Stimulated activated CD8-positive, alpha-beta memory T cell treated with anti-CD3 and anti-CD28 coated beads, Interleukin-15, amount 100 ng/mL, for 4 hours (primary cell): ENCODE measurements at places on chromosomes 3 and 15.

- no peak for DNase-seq
These were observed 9.6 kb downstream of the DNAJB8 start for GRCh38 chr3:128456776-128457715.

DNA sequence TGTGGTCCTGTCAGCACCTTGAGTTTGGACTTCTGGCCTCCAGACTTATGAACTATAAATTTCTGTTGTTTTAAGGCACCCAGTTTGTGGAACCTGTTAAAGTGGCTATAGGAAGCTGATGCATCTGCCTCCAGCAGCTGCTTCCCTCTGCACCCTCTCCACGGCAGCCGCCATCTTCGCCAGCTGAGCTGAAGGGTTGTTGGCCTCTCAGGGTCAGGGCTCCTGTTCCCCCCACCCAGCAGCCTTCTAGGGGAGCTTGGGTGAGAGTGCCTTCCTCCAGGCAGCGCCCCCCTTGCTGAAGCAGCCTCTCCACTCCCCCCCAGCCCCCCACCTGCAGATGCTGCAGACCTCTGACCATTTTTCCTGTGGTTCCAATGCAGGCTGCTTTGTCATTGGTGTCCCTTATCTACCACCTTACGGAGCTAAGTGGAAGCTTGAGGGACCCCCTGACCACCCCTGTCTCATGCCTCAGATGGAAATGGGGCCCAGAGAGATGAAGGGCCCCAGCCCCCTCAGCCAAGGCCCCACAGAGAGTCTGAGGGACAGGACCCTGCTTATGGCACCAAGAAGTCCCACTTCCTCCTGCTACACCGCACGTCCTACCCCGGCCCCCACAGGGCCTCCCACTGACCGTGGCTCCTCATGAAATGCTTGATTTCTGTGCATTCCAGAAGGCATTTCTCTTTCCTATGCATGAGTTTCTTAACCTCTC, 61.4 kb upstream of the TLE3 start:
- no peak for DNase-seq

- no peak for DNase-seq
These were observed 162.0 kb downstream of the IMPG2 start for GRCh38 chr3:101158374-101158773.

DNA sequence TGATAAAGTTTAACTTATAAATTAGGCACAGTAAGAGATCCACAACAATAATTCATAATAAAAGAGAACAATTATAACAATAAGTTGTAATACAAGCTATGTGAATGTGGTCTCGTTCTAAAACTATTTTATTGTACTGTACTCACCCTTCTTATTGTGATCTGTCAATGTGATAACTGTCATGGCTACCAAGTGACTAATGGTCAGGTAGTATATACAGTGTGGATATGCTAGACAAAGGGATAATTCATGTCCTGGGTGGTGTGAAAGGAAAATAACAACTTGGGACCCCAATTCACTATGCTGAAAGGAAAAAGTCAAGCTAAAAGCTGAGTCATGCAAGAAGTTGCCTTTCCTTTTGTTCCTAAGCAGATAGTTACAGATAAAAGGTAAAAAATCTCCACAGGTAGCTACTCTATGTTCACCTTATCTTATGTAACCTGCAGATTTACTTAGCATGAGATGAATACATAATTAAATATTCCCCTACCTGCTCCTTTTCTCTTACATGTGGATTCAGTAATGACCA, 10.7 kb upstream of the CYP8B1 start:
- DNase-seq: no peak

GRCh38 chr3:184157206-184157605, 2.0 kb downstream of the DVL3 start:
- DNase-seq: no peak

- DNase-seq: no peak
These were observed 165.8 kb downstream of the GOLIM4 start for GRCh38 chr3:167929968-167930367.

- no peak for DNase-seq
These were observed 26.9 kb downstream of the BMF start for GRCh38 chr15:40081691-40082194.

- no peak for DNase-seq
These were observed 86.9 kb downstream of the PLCH1 start for GRCh38 chr3:155658006-155658405.

GRCh38 chr3:171972871-171973348, 66.5 kb upstream of the FNDC3B start:
- DNase-seq: no peak

GRCh38 chr3:35665390-35666055, 26.2 kb downstream of the ARPP21 start:
- DNase-seq: no peak

DNA sequence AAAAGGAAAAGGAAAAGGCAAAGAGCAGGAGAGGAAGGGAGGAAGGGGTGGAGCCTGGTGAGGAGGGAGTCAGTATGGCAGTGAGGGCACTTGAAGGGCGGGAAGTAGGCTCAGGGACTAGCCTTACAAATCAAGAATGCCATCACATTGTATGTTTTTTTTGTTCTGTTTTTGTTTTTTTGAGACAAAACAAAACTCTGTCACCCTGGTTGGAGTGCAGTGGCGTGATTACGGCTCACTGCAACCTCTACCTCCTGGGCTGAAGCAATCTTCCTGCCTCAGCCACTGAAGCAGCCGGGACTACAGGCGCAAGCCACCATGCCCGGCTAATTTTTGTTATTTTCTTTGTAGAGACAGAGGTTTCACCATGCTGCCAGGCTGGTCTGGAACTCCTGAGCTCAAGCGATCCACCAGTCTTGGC, 10.5 kb upstream of the PIK3CB start:
- no peak for DNase-seq

GRCh38 chr3:26381411-26381810, 241.2 kb upstream of the LRRC3B start:
- no peak for DNase-seq

GRCh38 chr3:148790851-148791735, 36.5 kb upstream of the CPB1 start:
- no peak for DNase-seq

GRCh38 chr15:101652786-101653430, 727 bp upstream of the TM2D3 start:
- DNase-seq: no peak

DNA sequence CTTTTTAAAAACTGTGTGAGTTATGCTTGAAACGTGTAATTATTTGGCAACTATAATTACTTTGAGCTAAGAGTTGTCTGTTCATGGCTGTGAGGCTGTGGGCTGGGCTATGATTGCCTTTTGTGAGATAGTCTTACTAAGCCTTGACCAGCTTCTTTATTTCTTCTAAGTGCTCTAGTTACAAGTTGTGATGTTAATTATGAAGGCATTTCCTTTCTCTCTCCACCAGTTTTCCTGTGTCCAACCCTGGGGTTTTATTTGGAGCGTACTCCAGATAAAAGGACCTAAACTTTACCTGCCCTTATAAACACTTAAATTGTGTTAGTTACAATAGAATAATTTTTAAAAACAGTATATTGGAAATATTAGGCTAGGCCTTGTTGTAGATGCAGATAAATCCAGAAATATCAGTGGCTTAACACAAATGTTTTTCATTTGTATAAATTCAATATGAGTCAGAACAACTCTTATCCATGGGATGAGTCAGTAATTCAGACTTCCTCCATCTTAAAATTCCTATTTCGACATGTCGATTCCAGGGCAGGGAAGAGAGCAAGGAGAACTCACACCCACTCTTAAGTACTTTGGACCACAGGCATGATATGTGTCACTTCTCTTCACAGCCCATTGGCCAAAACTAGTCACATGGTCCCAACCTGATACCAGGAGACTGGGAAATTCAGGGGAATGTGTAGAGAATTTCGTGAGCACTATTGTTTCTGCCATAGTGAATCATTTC, 17.0 kb downstream of the TMEM62 start:
- DNase-seq: no peak

DNA sequence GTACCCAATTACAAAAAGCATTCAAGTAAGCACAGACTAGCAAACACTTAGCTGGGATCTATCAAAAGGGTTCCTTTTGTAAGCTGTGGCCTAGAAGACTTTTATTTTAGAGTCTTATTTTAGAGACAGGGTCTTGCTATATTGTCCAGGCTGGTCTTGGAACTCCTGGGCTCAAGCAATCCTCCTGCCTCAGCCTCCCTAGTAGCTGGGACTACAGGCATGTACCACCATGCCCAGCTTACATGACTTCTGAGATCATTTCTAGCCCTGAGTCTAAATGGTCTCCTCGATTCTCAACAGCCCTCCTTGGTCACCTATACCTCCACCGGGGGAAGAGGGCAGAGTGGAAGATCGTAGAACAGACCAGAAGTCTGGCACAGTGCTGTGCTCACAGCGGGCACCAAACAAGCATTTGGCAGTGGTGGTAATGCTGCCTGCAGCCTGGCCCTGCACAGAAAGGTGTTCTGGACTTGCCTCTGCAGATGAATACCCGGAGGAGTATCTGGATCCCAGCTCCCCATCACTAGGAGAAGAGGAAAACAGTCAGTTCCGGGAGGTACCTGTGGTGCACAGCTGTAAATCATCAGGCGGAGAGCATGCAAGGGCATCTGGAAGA, 2.4 kb downstream of the FAM219B start:
- no peak for DNase-seq

DNA sequence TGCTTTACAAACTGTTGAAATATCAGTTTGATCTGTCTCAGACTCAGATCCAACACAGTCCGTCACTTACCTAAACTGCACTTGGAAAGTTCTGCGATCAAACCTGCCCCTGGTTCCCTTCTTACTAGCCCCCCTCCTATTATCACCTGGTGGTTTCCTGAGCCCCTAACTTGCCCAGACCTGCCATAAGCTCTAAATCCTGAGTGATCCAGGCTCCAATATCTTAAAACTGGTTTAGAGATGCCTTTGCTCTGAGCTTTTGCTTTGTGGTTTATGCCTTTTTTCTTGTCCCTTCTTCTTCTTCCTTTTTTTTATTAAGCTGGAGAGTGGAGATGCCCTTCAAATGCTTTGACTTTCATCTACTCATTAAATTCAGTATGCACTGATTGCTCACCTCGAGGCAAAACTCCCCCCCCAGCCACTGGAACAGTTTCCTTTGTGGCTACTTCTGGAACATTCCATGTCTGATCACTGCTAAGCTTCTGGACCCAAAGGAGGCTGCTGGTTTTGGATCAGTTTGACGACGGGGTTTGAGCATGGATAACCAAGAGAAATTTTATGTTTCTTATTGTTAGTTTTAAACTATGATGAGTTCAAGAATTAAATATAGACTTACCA, 3.5 kb upstream of the ITGB5 start:
- no peak for DNase-seq

GRCh38 chr15:93913871-93914270, 317.5 kb upstream of the MCTP2 start:
- no peak for DNase-seq

- DNase-seq: no peak
These were observed 73.7 kb upstream of the DLG1 start for GRCh38 chr3:197372047-197372661.

GRCh38 chr15:71509139-71509538, 301.2 kb upstream of the NR2E3 start:
- DNase-seq: no peak

- DNase-seq: peak; percentile 18
These were observed 83.9 kb downstream of the CHSY1 start for GRCh38 chr15:101167753-101168462.

DNA sequence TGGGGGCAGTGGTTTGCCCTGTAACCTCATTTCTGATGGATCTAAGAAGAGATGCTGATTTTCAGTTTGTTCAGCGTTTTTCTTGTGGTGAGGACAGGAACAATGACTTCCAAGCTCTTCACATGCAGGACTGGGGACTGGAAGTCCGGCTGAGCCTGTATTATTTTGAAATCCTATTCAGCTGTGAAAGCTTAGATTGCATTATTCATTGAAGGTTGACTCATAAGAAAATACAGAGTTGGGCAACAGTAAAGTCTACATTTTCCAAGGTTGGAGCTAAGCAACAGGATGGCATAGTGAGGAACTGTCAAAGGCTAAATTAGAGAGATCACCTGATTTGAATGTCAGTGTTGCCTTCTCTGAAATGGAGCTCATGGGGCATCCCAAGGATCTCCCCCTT, 230.9 kb upstream of the FEZF2 start:
- no peak for DNase-seq

GRCh38 chr15:59180945-59181600, 25.6 kb upstream of the LDHAL6B start:
- no peak for DNase-seq

DNA sequence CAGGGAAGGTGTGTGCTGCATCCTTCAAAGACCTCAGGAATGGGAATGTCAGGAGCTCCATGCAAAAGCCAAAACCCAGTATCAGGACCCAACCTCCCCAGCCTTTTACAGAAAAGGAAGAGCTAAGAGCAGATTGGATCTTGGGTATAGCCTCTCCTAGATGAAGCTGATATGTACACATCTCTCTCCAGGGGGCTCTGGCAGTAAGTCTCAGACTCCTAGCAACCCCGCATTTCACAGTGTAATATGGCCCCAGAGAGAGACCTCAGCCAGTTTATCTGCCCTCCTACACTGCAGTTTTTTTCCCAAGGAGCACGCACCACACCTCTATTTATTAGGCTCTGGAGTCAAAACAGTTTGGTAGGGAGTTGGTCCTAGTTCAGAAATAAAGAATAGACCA, 88.2 kb downstream of the RBPMS2 start:
- no peak for DNase-seq

DNA sequence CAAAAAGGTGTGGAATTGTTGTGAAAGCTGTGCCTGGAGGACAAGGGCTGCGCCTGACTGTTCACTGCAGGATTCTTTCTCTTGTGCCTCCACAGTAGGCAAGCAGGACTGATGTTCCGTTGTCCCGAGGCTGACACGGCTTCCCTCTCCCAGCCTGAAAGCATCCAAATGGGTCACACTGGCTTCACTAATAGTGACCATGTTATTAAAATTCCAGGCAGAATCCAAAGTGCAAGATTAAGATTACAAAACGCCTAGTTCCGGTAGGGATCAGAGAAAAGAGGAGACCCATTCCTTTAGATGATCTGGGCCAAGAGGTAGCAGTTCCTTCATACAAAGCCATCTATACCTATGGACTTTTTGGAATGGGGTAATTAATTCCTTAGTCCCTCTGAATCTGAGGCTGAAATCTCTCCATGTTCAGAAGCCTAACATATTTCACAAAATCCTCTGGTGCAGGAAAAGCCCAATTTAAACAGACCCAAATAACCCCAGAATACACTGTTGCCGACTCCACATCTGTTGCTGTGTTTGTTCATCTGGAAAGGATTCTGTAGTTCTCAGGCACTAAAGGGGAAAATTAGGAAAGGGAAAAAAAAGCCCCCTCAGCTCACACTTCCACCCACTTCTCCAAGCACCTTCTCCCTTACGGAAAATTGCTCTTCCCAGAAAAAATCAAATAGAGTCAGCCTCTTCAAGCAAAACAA, 145.9 kb downstream of the RORA start:
- DNase-seq: no peak

DNA sequence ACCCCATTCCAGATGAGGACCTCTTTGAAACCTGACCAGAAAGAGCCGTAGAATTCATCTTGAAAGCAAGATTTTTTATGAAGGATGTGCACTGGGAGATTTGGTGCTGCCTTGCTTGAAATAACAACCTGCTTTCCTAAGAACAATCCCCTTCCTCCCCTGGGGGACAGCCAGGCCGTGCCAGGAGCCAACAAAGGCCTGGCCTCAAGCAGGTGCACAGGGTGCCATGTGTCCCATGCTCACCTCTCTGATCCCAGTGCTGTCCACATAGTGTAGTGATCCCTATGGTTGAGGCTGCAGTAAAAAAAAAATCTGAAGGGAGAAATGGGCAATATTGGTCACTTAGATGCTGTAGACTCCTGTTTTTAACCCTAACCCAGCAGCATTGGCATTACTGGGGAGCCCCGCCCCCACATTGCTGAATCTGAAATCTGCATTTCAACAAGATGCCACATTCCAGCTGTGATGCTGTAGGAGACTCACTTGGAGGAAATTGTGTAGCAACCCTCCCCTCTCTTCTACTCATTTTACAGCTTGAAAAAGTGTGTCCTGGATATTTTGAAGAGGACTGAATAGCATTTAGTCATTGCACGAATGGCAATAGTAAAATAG, 171.2 kb downstream of the APBA2 start:
- no peak for DNase-seq
